ENCODE measurements at places on chromosomes 4 and X. TPM values are rescaled to one million over a fixed set of nuclear protein-coding genes. Genes with fewer than 3 reads are reported as not detected.

The SHROOM3 gene
- 21.4 TPM for total RNA-seq

DNA sequence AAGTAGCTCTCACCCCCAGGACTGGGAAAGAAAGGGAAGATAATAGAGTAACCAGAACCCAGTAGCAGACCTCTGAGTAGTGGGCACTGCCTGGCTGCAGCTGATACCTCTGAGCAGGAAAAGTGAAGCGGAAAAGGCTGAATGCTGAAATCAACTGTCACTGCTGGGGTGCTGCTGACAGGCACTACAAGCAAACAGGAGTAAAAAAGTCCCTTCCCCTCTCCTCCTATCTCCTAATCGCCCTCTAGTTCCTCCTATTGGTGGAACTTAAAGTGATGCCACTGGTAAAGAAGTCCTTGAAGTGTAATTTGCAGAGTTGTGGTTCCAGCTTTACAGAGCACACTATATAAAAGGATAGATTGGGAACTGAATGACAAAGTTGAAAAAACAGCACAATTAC is 32.8 kb upstream of the GLRB start:
- DNase-seq, result no peak

The CCDC160 gene
- total RNA-seq, result 4.2 TPM

- DNase-seq, result no peak
Observed at GRCh38 chrX:121546317-121546716, 498.9 kb downstream of the GLUD2 start.

DNA sequence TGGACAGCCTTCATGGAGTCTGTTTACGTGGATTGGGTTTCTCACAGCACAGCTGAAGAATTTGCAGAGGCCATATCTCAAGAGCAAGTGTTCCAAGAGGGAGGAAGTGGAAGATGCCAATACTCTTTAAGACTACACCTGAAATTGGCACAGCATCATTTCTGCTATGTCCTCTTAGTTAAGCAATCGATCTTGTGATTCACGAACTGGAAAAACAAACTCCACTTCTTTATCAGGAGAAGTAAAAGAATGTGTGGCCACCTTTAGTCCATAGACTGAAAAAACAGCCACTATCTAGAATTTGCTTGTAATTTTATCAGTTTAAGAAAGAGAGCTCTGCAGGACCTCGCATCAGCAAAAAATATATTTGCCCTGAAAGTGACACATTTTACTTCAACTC is 473.1 kb upstream of the ATOH1 start:
- no peak for DNase-seq

DNA sequence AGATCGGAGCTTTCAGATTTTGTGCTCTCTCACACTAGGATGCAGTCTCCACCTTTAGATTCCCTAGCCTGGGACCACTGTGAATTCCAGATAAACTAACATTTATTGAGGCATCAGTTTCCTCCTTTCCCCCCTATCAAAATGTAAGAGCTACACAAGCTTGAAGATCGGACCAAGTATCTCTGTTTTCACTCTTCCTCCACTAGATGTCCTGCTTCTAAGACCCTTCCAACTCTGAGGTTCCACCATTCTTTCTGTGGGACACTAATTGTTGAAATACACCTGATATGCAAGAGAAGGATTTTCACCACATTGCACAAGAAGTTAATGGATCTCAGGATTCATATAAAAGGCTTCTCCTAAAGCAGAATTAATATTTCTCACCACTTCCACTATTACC is 43.0 kb upstream of the PHOX2B start:
- DNase-seq, result no peak

The FAM133A gene
- 3.4 TPM for total RNA-seq

DNA sequence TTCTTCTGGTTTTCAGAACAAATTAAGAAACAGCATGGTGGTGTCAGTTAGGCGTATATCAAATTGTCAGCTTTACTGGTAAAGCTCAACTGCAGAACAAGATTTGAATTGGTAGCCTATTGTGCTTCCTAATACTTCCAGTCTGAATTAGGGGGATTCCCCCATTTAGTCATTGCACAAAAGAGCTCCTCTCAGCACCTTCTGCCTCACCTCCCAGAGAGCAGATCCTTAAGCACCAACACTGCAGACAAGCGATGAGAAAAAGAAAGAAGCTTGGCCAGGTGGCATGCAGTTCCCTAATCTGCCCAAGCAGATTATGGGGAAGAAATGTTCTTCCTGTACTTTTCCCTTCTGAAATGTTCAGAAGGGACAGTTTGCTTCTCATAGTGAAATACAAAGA is 9.2 kb downstream of the MAP9 start:
- DNase-seq, result no peak

DNA sequence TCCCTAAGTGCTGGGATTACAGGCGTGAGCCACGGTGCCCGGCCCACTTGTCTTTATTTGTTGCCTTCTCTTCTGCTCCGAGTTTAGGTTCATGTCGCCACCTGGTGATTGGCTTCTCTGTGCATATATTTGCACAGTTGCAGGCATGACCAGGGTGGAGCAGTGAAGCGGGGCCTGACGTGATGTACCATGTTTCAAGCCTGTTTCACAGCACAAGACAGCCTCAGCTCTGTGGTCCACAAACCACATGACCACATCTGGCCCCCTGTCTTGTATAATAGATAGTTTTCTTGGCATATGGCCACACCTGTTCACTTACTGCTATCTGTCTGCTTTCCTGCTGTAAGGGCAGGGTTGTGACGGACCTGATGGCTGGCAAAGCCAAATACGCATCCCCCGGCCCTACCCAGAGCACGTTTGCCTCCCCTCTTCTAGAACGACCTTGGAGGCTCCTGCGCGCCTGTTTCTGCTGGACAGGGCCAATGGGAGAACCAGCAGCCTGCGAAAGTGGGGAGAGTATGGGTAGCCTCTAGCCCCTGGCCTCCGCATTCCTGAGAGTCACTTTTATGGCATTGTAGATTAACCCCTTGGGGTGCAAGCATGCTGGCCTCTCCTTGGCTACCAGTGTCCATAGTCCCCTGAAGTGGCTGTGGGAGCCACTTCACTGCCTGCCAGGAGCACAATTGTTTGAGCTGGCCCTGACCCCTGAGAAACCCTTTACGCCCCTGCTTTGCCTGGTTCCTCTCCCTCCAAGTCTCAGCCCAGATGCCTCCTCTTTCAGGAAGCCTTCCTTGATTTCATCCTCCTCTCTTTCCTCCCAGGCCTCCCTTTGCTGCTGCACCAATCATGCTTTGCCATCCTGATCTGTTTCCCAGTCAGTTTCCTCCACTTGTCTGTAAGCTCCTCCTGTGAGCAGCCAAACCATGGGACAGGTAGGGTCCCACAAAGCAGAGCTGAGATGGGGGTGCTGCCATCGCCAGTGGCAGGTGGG is 6.0 kb upstream of the SH3TC1 start:
- DNase-seq, result no peak

The DIPK2B gene
- total RNA-seq, result 9.3 TPM

DNA sequence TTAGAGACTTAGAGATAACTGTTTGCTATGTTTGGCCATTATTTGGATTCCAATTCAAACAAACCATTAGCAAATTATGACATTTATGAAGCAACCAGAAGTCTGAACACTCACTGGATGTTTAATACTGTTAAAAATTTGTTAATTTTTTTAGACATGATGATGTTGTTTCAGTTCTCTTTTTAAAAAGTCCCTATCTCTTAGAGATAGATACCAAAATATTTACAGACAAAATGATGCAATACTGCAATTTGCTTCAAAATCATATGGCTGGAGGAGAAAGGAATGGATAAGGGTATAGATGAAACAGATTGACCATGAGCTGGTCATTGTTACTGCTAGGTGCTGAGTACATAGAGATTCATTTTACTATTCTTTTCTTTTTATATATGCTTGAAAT is 534.6 kb downstream of the BCOR start:
- DNase-seq, result no peak

The DCLK2 gene
- 79.1 TPM for total RNA-seq

DNA sequence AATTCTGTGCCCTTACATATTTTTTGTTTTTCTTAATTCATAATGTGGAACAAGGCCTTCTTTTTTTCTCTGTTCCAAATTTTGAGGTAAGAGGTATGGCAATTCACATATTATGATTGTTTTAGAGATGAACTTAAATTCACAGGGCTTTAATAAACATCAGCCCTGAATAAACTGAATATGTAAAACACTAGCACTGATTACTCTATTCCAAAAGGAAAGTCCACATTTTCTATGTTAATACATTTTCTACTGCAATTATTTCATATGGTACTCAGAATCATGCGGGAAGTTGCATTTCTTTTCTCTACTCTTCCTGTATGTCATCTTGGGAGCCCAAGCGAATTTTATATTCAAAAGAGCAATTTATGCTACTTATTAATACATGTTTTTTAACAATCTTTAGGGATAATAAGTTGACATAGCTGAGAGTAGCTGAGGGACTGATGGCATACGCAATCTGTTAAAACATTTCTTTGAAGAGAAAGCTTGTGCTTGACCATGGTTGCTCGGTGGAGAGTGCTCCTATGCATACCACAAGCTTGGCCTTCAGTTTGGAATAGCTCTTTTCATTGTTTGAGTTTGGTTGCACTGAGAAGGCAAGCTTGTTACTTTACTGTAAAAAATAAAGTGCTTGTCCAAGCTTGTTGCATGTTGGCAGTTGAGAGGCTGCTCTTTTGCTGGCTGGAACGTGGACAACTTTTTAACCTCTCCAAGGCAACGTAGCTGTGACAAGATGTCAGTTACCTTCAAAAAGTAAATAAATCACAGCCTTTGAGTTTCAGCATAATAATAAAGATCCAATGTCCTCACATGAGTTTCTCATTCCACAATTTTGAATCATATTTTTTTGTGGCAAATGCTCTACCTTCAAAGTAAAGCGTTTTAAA is 196.3 kb upstream of the SPRY1 start:
- DNase-seq, result no peak

The MAGEA2B gene
- total RNA-seq, result not detected

The LRP2BP gene
- total RNA-seq, result 8.0 TPM

GRCh38 chrX:56499372-56499771 is 64.1 kb upstream of the UBQLN2 start:
- no peak for DNase-seq

- DNase-seq, result peak; percentile 11
Observed at GRCh38 chr4:59920416-59920815, 1279.7 kb upstream of the ADGRL3 start.

DNA sequence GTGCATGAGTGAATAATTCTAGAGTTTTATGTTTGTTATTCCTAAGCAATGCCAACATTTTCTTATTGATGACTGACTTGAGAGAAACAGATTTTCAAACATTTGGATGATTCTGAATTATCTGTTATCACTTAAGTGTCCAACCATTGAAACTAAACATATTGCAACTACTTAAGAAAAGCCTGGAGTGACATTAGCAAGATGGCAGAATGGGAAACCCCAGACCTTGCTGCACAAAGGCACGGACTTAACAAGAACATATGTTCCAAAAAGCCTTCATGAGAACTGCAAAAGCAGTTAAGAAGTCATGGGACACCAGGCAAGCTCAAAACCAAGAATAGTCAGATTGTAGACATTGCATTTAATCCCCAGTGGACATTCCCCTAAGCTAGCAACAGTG is 215.1 kb downstream of the DCHS2 start:
- DNase-seq, result peak; percentile 5

The TMEM128 gene
- 46.3 TPM for total RNA-seq

The KLHL34 gene
- total RNA-seq, result 0.11 TPM

DNA sequence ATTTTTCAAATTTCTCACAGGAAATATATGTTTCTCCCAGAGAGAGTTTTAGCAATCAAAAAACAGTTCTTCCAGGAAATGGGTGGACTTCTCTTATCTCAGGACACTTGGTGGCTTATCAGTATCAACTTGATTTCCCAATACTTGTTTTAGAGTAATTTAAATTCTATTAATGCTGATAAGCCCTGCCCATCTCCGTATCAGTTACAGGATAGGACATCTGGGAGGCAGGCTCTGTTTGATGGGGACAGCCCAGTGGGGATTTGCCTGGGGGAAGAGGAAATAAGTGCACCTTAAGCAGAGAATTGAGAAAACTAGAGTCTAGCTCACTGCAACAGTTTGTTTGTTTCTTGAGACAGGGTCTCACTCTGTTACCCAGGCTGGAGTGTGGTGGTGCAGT is 43.2 kb upstream of the PDGFRA start:
- no peak for DNase-seq

The TSPAN7 gene
- 185 TPM for total RNA-seq

- DNase-seq, result no peak
Observed at GRCh38 chr4:74105656-74106280, 6.8 kb upstream of the CXCL2 start.

DNA sequence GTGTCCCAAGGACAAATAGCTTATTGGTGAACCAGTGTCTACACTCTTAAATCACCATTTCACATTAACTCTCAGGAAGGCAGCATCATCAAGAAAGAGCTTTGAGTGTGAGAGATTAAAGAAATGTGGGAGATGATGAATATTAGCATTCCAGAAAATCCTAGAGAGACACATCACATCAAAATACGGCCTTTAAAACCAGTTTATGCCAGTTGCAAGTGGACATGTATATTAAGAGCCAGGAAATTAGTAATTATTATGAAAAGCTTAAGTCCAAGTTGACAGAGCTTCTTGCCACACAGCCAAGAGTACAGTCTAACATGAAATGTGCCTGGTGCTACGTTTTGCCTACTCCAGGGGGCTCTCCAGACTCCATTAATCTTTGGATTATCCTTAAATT is 503.0 kb upstream of the BOD1L1 start:
- no peak for DNase-seq

- DNase-seq, result no peak
Observed at GRCh38 chrX:82627568-82627967, 880.5 kb upstream of the POU3F4 start.

The FRAS1 gene
- total RNA-seq, result 24.0 TPM

GRCh38 chr4:43992552-43992951 is 456.1 kb downstream of the KCTD8 start:
- no peak for DNase-seq

- no peak for DNase-seq
Observed at GRCh38 chrX:139423186-139423585, 107.4 kb upstream of the F9 start.

The SERTM2 gene
- total RNA-seq, result 0.83 TPM

DNA sequence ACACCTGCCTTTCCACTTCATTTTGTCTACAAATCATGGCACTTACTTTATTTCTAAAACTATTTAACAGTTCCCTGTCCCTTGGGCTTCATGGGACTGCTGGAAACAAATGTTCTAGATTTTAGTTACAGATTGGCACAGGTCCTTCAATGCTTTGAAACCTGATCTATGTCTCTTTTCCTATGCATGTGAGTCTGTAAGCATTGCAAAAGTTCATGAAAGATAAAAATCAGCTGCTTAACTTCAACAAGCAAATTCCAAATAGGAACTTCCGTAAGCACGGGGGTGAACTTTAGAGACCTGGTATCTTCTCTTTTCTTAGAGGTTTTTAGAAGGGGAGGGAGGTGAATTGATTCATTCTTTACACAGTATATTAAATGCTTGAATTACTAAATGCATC is 9.5 kb downstream of the LGI2 start:
- no peak for DNase-seq

DNA sequence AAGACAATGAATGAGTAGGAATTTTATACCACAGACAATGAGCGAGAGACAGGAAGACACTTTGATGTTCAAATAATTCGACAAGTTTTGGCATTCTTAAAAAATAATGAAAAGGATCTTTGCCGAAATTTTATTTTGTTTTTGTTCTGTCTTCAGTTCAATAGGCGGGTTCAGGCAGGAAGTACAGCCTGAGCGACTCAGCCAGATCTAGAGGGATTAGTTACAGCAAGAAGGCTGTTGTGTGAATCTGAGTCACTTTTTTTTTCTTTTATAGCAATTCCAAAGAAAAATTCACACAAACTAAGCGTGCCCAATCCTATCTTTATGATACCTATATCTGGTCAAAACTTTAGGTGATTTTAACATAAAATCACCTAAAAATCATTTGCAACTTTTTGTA is 505.4 kb upstream of the FAM241A start:
- no peak for DNase-seq

- DNase-seq, result no peak
Observed at GRCh38 chrX:153669174-153669890, 4.3 kb downstream of the PNCK start.

- no peak for DNase-seq
Observed at GRCh38 chr4:35151816-35152572, 1092.3 kb downstream of the ARAP2 start.
